ENCODE measurements at places on chromosomes 5 and 9.

GRCh38 chr5:126808521-126808988 lies 31.6 kb downstream of the LMNB1 start:
- no peak for DNase-seq

GRCh38 chr5:55597014-55597981 lies 62.5 kb upstream of the PLPP1 start:
- DNase-seq: no peak

- DNase-seq: no peak
Measured at GRCh38 chr5:170442391-170442790, 53.2 kb upstream of the KCNMB1 start.

DNA sequence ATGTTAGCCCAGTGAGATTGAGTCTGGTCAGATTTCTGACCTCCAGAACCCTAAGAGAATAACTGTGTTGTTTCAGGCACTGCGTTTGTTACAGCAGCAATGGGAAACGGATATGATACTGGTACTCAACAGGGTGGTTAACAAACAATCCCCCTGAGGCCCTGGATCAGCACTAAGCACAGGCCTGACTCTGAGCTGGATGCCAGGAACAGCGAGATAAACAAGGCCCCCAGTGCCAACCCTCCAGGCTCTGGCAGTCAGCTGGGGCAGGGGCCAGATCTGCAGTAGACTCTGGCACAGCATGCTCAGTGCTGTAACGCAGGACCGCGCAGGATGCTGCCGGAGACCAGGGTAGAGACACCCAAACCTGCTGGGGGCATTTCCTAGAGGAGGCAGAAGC lies 22.1 kb downstream of the CPLX2 start:
- no peak for DNase-seq

DNA sequence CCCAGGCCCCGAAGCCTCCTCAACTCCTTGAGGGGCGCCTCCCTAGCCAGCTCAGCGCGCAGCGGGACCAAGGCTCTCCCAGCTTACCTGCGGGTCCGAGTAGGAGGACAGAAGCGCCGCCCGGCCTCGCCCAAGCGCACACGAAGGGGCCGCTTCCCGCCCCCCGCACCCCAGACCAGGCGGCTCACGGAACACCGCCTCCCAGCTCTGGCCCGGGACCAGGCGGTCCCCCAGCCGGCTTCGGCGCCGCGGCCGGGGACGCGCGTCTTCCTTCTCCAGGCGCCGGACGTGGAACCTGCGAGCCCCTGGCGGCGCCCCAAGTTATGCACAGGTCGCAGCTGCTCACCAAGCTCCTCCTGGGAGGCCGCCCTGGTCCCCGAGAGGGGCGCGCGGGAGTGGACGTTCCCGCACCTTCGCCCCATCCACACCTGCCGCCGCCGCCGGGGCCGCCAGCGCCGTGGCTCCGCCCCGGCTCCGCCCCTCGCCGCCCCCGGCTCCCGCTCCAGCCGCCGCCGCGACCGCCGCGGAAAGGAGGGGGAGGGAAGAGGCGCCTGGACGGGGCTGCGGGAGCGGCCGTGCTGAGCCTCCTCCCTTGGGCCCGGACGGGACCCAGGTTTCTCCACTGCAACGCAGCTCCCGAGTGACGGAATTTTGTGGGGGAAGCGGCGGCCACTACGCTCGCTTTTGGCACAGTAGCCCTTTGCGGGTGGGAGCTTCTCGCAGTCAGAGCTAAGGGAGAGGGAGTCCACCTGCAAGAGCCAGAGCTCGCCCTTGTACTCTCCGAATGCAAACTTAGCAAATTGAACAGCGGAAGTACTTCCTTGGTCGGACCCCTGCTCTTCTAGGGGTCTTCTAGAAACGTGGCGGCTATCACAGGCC lies 77.5 kb upstream of the IFNE start:
- no peak for DNase-seq

GRCh38 chr5:139799359-139799758 lies 3.8 kb downstream of the PSD2 start:
- no peak for DNase-seq

- DNase-seq: no peak
Measured at GRCh38 chr5:151676314-151676712, 10.4 kb downstream of the SPARC start.

GRCh38 chr9:92706218-92706940 lies 36.4 kb upstream of the IPPK start:
- no peak for DNase-seq

GRCh38 chr5:33046091-33046490 lies 335.0 kb downstream of the NPR3 start:
- no peak for DNase-seq

- no peak for DNase-seq
Measured at GRCh38 chr5:61401726-61402125, 69.7 kb downstream of the ZSWIM6 start.

- no peak for DNase-seq
Measured at GRCh38 chr5:71903808-71904207, 184.7 kb downstream of the CARTPT start.

- no peak for DNase-seq
Measured at GRCh38 chr9:21684831-21685362, 117.5 kb upstream of the MTAP start.

DNA sequence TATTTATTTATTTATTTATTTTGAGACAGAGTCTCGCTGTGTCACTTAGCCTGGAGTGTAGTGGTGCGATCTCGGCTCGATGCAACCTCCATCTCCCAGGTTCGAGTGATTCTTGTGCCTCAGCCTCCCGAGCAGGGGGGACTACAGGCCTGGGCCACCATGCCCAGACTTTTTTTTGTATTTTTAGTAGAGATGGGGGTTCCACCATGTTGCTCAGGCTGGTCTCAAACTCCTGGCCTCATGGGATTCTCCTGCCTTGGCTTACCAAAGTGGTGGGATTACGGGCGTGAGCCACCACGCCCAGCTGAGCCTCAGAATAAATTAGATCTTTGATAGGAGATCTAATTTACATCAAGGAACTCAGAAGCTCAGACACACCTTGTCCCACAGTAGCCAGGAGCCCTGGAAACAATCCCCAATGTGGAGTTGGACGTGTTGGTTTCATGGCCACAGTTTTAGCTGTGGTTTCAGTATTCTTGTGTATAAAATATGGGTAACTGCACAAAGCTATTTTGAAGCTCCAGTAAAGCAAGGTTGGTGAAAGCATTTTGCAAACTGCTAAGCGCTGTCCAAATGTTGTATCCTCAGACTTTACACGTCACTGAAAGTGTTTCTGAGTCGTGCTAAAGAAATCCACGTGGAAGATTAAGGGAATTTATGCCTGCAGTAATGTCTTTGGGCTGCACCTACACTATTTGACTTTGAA lies 3.0 kb upstream of the HNRNPAB start:
- no peak for DNase-seq

- no peak for DNase-seq
Measured at GRCh38 chr5:55226934-55227663, at the start of gene MCIDAS. MCIDAS (minus strand) TSS chr5:55227315; CDS start chr5:55227138, 177 bp downstream.

DNA sequence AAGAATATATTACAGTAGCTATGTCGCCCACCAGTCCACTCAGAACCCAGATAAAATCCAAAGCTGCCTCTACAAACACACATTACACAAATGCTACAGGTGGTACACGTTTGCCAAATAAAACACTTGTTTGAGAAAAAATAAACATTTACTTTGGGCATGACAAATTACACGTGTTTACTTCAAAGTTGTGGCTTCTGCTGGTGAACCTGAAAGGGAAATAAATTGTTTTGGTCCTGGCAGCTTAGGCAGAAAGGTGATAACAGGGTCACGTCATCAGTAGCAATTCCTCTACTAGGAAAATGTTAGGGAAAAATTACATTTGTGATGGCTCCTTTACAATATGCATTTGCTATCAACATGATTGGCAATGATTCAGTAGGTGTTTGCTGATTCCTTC lies 497.3 kb upstream of the WWC1 start:
- no peak for DNase-seq

- DNase-seq: no peak
Measured at GRCh38 chr9:14670718-14671117, 22.5 kb downstream of the ZDHHC21 start.

DNA sequence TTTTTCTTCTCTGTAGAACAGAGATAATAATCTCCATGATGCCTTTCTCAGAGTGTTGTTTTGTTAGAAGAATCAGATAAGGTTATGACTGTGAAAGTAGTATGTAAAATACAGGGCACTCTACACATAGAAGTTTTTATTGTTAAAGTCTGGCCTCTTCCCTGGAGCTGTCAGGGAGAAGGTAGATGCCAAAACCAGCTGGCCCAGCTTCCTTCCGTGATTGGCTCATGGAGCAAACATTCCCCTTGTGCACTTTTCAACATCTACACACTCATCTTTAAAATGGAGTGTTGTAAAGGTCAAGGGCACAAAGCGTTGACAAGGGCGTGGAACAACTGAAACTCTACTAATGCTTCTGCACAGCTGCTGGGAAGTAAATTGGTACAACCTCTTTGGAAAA lies 7.4 kb upstream of the RNF183 start:
- no peak for DNase-seq

Data from caudate nucleus (tissue), 63 donors.